ENCODE measurements at places on chromosomes 1 and 21.

GRCh38 chr21:25970254-25970930 is 200.2 kb downstream of the APP start:
- DNase-seq: no peak

- DNase-seq: peak; percentile 23
Measured at GRCh38 chr1:165080253-165080896, 276.1 kb downstream of the LMX1A start.

DNA sequence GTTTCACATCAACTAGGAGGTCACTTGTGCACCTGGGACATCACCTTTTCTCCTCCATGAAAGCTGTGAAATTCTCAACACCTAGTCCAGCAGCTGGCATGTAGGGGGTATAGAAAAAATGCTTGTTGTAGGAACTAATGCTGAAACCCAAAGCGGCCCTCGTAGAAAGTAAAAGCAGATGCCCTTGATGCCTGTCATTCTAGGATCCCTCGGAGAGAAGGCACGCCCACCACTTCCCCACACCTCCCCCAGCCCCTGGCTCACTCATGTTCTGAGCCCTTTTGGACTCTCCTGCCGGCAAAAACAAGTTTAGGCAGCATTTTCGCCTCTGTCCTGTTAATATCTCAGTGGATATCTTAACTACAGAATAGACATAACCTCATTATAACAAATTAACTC is 36.5 kb downstream of the RIPK4 start:
- DNase-seq: no peak

DNA sequence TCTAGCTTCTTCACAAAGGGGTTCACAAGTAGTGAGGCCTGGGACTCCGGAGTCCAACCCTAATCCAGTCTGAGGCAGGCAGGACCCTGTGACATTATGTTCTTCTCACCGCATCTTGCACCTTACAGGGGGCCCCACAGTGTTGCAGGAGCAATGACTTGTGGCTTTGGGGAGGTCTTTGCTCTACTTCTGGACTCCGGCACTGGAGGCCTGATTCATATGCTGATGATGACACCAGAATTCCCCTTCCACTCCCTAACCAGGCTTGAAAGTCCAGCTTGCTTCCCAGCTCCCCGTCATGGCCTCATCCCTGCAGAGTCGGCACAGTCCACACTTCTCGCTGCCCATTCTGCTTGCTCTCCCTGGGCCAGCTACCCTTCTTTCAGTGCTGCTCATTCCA is 96.3 kb upstream of the SLC44A3 start:
- DNase-seq: no peak

GRCh38 chr1:181135437-181135731 is 46.9 kb downstream of the IER5 start:
- DNase-seq: no peak

GRCh38 chr1:119139857-119140176 is 636 bp downstream of the WARS2 start:
- DNase-seq: no peak

- no peak for DNase-seq
Measured at GRCh38 chr1:66274634-66275033, 259.3 kb upstream of the SGIP1 start.

DNA sequence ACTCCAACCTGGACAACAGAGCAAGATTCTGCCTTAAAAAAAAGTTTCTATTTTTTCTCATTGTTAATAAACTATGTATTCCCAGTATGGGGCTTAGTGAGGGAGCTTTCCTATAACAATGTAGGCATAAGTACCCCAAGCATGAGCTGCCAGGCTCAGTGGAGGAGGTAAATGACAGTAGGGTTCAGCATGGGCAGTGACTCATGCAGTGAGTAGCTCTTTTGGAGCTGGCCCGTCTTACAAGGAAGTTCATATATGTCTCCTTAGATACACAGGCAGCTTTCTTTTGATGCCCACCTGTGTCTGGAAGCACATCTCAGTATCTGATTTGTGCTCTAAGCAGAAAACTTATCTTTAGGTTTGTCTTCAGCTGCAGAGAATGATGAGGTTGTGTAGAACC is 57.9 kb downstream of the ZNF678 start:
- DNase-seq: no peak

DNA sequence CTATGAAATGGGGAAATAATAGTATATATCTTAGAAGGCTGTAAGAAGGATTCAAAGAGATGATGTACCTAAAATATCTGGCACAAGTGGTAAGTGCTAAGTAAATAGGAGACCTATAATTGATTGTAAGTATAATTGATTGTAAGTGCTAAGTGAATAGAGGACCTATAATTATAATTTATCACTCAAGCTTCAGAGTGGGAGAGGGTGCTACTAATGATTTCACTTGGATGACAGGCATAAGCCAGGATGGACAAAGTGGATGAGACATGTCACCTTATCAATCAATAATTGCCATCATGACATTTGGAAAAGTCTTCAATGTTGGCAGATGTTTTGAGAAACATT is 11.2 kb downstream of the RCAN1 start:
- no peak for DNase-seq

DNA sequence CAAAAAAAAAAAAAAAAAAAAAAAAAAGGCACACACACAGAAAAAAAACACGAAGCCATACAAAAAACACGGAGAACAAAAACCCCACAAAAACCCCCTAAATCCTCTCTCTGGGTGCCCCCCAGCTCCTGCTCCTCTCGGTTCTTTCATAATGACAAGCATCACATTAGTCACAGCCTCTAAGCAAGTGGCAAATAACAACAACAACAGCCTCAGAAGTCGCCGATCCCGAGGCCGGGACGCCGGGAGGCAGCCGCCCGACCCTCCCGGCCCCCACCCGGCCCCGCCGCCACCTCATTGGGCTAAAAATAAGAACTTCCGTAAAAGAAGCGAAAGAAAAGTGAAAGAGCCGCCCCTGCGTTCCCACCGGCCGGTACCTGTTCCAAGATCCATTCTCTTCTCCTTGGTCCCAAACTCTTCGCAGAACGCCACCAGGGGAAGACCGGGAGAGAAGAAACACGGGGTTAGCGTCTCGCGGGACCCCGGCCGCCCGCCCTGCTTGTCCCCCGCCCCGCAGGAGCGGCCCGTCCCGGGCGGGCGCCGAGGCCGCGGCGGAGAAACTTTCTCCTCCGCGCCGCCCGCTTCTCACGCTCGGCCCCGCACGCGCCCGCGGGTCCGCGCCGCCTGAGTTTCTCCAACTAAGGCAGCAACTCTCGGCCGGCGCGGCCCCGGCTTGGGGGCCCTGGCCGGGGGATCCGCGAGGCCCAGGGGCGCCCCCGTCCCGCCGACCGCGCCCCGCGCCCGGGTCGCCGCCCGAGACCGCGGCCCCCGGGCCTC is 102.8 kb downstream of the CASZ1 start:
- no peak for DNase-seq

DNA sequence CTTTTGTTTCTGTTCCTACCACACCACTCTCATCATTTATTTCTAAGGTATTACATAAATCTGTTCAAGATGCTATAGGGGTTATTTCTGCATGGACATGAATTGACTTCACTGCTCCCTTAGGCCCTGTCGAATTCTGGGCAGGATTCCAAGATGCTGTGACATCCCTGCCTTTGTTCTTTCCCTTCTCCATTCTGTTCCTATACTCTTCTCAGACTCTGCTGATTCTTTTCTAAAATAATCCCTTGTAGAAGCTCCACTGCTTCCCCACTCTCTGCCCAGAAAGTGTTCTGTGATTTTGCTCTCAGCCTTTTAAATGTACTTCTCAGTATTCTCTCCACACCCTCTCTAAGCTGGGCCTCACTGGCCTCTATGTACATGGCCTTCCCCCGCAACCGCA is 99.2 kb downstream of the PHTF1 start:
- no peak for DNase-seq

DNA sequence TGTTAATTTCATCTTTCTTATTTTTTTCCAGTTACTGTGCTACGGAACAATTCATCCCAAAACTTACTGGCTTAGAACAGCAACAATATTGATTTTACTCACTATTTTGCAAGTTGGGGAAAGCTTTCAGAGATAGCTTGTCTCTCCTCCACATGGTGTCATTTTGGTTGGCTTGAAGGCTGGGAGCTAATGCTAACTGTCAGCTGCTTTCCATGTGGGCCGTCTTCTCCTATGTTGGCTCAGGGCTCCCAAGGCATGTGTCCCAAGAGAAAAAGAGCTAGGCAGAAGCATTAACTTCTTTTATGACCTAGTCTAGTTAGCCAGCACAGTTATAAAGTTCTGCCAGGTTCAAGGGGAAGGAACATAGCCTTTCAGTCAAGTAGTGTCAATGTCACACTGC is 33.9 kb upstream of the CASQ2 start:
- no peak for DNase-seq

DNA sequence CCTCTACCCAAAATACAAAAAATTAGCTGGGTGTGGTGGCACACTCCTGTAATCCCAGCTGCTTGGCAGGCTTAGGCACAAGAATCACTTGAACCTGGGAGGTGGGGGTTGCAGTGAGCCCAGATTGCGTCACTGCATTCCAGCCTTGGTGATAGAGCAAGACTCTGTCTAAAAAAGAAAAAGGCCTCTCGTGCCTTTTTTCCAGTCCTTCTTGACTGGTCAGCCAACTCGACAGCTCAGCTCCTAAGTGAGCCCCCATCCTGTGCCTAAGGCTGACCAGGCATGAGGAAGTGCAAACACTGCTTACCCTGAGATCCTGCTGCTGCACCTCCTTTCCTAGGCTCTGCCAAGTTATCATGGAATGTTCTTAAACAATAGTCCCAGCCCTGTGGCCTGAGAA is 10.1 kb upstream of the PROK1 start:
- peak; percentile 24 for DNase-seq
